Osteocyte (in vitro differentiated cells): ENCODE measurements at places on chromosomes 1 and 21. TPM values are rescaled to one million over a fixed set of nuclear protein-coding genes. Genes with fewer than 3 reads are reported as not detected.

Gene BEND5
- 1.5 and 1.7 TPM in 2 replicates for total RNA-seq

DNA sequence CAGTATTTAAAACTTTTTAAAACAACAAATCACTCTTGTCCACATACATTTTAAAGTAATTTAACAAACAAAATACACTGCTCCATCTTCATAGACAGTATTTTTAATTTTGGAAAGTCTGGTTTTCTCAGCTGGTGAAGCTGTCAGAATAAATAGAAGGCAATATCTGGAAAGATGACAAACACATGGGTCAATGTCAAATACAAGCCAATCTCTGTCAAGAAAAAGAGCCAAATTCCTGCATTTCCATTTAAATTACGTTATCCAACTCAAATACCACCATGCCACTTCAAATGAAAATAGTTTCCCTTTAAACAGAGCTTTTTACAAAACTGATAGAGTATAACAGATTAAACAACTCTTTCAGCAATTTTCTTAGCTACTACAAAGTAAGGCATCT lies 176.5 kb downstream of the RERE start:
- DNase-seq, result no peak

GRCh38 chr1:32240140-32240951 lies 6.7 kb upstream of the FAM167B start:
- peak; percentile 88 for DNase-seq

- DNase-seq, result no peak
Measured at GRCh38 chr1:245751726-245752470, 597.1 kb downstream of the KIF26B start.

Gene ZNF683
- not detected in 2 replicates for total RNA-seq

DNA sequence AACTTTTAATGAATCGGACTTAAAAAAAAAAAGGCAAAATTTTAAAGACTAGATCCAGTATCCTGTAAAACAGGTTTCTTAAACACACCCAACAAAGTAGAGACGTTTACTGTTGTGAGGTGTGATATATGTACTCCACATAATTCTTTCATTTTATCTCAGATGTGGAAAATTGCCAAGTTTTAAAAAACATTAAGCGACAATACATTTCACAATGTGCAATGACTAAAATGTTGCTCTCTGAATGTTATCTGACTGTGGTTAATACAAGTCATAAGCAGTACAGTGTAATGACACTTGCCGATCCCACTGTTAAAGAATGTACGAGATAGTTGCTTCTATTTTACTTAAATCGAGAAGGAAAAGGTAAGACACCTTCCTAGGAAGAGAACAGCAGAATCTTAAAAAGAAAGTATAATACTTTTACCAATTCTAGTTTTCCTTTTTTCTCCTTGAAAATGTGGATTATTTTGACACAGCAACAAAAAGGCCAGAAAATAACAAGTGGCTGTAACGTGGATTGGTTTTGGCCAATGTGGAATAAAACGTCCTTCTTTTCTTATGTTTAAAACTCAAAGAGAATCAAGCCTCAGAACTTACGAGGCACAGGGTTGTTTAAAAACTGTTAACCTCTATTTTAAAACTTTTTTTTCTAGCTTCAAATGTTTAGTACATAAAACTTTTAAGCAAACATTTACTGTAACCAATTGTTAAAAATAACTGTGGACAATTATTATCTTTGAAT lies 51.4 kb downstream of the TP53BP2 start:
- DNase-seq, result no peak

DNA sequence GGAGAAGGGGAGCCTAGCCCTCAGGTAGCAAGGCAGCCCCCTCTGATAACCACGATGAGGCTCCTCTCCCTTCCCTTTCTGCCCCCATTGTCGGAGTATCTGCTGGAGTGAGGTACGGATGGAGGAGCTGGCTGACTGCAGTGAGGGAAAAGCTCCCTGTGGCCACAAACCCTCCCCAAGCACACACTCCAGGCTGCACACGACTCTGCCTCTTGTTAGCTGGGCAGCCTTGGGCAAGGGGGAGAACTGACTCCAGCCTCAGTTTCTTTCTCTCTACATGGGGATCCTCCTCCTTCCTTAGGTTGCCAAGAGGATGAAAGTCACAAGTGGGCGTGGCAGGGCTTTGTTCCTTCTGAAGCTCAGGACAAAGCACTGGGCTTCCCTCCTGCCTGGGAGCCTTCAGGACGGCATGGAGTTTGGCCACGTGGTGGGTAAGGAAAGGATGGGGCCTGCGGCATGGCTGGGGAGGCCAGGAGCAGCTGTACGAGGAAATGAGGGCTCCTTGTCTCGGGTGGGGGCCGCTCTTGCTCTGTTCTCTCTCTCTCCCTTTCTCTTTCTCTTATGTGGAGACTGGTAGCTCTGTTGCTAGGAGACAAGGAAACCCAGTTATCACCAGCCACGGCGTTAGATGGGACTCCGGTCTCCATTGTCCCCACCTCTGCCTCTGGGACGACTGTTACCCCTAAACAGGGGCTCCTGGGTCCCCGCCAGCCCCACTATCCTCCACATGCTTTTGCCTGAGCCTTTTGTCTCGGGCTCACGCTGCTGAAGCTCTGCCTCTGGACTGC lies 39.7 kb downstream of the LRP8 start:
- DNase-seq, result no peak

Gene ARL8A
- total RNA-seq, result 75.8 and 86.4 TPM in 2 replicates

- DNase-seq, result no peak
Measured at GRCh38 chr21:34343347-34343746, 20.5 kb upstream of the KCNE2 start.

Gene SPATA6
- total RNA-seq, result 5.2 and 9.9 TPM in 2 replicates
